ENCODE measurements at places on chromosomes 13 and 19. TPM values are rescaled to one million over a fixed set of nuclear protein-coding genes. Genes with fewer than 3 reads are reported as not detected.

The MARCHF2 gene
- 58.2 TPM for total RNA-seq

The PCDH8 gene
- total RNA-seq = 0.15 TPM

The KIR3DL2 gene
- not detected for total RNA-seq

The CAMSAP3 gene
- total RNA-seq = 9.3 TPM

The CACNA1A gene
- 9.0 TPM for total RNA-seq

The ABHD17A gene
- total RNA-seq = 283 TPM

Data from endothelial cell (in vitro differentiated cells).